ENCODE measurements at places on chromosomes 11 and 22.

GRCh38 chr11:47509077-47509536, 43.8 kb downstream of the CELF1 start:
- ATAC-seq, result peak; percentile 14

DNA sequence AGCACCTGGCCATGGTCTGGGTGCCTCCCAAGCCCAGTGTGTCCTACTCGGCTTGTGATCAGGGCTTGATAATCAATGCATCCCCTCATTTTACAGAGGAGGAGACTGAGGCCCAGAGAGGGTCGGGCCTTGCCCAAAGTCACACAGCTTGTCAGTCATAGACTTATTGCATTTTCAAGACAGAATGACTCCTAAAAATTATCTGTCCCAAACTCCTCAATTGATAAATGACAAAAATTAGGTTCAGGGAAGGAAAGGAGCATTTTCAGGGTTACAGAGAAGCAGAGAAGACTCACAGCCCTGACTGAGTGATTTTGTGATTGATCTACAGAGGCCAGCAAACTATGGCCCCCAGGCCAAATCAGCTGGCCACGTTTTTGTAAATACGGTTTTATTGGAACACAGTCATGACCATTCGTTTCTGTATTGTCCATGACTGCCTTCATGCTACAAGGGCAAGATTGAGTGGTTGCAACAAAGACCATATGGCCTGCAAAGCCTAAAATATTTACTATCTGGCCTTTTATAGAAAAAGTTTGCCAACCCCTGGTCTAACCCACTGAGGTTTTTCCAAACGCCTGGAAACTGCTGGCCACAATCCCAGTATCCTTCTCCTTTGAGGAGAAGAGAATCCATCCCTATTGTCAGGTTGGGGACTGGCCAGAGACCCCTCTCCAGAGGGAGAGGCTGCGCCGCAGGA, 35.1 kb upstream of the NAV2 start:
- no peak for ATAC-seq

- no peak for ATAC-seq
These were observed 16.9 kb downstream of the MYO7A start for GRCh38 chr11:77144857-77145428.

DNA sequence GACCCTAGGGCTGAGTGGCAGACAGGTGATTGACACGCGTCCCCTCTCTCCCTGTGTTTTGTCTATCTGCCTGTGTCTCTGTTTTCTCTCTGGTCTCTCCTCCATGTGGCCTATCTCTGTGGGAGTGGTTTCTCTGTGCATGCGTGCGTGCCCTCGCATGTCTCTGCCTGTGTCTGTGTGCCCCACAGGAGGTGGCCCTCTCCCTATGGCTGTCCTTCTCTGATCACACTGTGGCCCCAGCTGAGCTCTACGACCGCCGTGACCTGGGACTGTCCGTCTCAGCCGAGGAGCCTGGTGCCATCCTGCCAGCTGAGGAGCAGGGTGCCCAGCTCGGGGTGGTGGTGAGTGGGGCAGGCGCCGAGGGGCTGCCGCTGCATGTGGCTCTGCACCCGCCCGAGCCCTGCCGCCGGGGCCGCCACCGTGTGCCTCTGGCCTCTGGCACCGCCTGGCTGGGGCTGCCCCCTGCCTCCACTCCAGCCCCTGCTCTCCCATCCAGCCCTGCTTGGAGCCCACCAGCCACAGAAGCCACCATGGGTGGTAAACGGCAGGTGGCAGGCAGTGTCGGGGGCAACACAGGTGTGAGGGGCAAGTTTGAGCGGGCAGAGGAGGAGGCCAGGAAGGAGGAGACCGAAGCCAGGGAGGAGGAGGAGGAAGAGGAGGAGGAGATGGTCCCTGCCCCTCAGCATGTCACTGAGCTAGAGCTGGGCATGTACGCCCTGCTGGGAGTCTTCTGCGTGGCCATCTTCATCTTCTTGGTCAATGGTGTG, 11.6 kb downstream of the TMEM132A start:
- ATAC-seq, result peak; percentile 27

DNA sequence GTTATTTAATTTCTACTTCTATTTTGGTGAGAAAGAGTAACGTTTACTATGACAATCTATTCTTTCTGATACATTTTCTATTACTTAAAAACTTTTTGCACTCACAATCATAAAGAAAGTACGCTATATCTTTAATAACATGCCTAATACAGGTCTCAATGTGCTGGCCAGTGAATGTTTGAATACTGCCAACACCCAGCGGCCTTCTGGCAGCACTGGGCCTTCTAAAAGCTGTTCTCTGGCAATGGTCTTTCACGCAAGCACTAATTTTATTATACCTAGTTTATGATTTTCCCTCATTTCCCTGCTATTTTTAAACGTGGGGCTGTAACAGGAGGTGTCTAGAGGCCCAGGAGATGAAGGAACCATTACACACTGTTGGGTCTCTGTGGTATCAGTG, 349.8 kb upstream of the PITPNB start:
- ATAC-seq, result no peak

DNA sequence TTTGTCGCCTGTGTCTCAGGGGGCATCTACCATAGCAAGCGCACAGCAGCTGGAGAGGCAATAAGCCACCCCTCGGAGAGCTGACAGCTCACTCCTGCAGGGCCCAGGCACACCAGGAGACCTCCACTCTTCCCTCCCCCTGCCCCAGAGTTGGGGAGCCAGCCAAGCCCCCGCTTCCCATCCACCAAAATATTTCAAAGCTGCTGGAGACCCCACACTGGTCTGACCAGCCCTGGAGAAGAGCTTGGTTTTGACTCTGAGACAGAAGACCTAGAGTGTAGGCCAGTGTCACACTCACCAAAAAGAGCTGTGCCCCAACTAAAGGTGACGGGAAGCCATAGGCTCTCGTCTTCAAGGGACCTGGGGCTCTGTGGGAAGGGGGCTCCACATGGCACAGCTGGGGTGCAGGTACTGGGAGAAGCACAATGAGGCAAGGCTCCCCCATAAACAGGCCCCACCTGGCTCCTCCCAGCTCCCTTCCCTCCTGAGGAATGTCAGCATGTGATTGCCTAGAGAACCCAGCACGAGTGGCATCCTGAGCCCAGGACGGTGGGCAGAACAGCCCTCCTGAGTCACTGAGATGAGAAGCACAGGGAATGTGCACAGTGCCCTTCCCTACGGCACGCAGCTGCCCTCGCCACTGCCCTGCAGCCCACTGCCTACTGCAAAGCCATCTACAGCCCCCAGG, 5.8 kb upstream of the GNAZ start:
- no peak for ATAC-seq

GRCh38 chr11:73164803-73165540, 22.9 kb upstream of the FCHSD2 start:
- no peak for ATAC-seq

- ATAC-seq, result no peak
These were observed 356.3 kb upstream of the NARS2 start for GRCh38 chr11:78930810-78931523.

GRCh38 chr11:110038201-110038600, 55.0 kb upstream of the ZC3H12C start:
- no peak for ATAC-seq

DNA sequence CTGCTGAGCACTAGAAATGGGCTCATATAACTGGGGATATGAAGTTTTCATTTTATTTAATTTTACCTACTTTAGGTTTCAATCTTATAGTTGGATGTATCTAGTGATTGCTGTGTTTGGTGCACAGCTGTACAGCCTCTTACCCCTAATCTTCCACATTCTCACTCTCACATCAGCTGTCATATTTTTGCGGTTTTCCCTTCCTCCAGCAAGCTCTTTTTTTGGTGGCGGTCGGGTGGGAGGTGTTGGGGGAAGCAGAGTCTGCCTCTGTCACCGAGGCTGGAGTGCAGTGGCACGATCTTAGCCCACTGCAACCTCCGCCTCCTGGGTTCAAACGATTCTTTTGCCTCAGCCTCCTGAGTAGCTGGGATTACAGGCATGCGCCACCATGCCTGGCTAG, 445.1 kb upstream of the ISX start:
- no peak for ATAC-seq

DNA sequence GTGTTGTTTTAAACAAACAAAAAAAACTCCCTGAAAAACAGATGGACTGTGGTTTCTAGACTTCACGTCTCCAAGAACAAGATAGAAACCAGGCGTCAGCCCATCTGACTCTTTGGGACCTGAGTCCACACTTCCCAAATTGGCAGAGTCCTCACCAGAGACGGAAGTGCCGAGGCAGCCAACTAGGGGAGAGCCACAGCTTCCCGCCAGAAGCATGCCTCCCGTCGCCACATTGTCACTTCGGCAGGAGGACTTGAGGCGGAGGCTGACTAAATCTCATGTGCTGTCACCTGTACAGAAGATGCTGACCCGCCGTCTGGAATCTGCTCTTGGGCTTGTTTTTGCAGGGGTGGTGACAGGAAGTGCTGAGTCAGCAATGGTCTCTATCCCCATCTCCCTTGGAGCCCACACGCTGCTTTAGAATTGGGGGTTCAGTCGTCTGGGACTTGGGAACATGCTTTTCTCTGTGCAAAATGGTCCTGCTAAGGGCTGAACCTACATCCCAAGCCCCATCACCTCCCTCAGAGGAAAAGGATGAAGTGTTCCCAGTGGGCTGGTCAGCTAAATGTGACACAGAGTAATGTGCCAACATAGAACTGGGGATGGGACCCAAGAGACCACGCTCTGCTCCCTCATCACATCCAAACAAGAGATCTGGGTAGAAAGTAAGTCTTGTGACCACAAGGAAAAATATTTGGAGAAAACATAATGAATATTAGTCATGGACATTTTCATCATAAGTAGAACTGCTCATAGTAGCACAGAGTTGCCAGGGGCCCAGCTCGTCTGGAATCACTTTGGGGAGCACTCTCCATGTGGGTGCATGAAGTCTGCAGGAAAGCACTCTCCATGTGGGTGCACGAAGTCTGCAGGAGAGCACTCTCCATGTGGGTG, 152.9 kb downstream of the SNX19 start:
- ATAC-seq, result no peak

DNA sequence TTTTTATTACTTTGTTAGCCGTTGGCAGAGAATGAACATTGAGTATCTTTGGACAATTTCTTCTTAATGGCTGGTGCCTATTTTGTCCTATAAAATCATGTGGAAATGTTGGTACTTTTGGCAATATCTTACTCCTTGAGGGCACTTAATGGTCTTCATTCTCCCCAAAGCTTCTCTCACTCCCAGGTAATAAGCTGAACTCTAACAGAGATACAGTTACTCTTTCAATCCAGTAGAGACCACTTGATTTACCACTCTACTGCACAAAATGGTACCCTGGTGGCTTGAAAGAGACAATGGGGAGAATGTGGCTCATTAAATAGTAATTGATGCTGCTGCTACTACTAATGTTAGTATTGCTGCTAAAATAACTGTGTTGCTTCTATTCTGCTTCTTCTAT, 53.0 kb downstream of the MAML2 start:
- ATAC-seq, result no peak

- peak; percentile 24 for ATAC-seq
These were observed 51.3 kb downstream of the TUG1 start for GRCh38 chr22:31020334-31020733.

- no peak for ATAC-seq
These were observed 2.3 kb upstream of the ST3GAL4 start for GRCh38 chr11:126352934-126353801.

DNA sequence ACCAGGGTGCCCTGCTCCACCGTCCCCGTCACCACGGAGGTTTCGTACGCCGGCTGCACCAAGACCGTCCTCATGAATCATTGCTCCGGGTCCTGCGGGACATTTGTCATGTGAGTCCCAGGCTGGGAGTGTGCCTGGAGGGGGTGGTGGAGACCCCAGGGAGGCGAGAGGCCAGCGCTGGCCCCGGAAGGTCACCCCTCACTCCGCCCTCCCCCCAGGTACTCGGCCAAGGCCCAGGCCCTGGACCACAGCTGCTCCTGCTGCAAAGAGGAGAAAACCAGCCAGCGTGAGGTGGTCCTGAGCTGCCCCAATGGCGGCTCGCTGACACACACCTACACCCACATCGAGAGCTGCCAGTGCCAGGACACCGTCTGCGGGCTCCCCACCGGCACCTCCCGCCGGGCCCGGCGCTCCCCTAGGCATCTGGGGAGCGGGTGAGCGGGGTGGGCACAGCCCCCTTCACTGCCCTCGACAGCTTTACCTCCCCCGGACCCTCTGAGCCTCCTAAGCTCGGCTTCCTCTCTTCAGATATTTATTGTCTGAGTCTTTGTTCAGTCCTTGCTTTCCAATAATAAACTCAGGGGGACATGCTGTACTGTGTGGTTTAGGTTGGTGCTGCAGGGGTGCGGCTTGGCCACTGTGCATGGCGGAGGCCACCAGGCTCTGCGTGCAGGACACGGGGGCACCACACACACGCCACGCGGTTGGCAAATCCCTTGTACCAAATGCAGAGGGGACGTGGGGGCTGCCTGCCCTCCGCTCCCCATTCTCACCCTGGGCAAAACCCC, 35.4 kb downstream of the MUC2 start:
- no peak for ATAC-seq

DNA sequence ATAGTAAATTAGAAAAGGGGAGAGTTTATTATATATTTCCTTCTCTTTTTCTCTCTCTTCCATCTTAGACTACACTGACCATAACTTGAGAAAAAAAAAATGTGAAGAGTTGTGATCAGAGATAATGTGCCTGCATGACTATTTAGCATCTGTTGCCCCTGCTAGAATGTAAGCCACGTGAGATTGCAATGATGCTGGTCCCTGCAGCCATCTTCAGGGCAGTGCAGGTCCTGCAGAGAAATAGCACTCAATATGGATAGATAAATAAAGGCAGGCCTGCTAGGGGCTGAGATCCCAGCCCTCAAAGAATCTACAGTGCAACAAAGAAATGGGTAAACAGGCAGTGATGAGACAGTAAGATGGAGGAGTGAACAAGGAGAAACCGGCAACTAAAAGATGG, 7.8 kb upstream of the DKK3 start:
- no peak for ATAC-seq

- no peak for ATAC-seq
These were observed 127.9 kb upstream of the NTM start for GRCh38 chr11:131242476-131243000.

GRCh38 chr22:29071261-29072045, 1.4 kb upstream of the KREMEN1 start:
- peak; percentile 59 for ATAC-seq

DNA sequence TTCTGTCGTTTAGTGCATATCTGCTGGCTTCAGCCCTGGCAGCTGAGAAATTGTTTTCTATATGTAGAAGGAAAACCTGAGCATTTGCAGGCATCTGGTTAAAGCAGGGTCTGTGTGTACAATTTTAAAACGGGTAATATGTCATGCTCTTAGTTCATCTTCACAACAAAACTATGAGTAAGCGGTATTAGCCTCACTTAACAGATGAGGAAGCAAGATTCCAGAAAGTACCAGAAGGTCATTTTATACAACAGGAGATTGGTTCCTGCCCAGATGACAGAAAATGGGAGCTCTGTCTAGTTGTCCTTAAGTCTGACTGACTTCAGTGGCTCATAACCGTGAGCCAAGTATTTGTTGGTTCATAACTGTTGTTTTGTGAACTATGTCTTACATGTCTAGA, 1.1 kb downstream of the TIMM10B start:
- ATAC-seq, result no peak

- ATAC-seq, result peak; percentile 23
These were observed 37.6 kb downstream of the PITPNB start for GRCh38 chr22:27881421-27881820.

GRCh38 chr11:25787416-25787815, 544.5 kb upstream of the ANO3 start:
- no peak for ATAC-seq
